ENCODE measurements at places on chromosomes 5 and 9.
A peak's percentile ranks its signal among the peaks of the same experiment; 100 is the strongest.

- peak; percentile 80 for DNase-seq
Measured at GRCh38 chr5:89047571-89047970, 164.6 kb upstream of the MEF2C start.

GRCh38 chr9:1129382-1129781 is 79.2 kb downstream of the DMRT2 start:
- DNase-seq, result no peak

GRCh38 chr5:34550247-34550646 is 105.9 kb upstream of the RAI14 start:
- no peak for DNase-seq

DNA sequence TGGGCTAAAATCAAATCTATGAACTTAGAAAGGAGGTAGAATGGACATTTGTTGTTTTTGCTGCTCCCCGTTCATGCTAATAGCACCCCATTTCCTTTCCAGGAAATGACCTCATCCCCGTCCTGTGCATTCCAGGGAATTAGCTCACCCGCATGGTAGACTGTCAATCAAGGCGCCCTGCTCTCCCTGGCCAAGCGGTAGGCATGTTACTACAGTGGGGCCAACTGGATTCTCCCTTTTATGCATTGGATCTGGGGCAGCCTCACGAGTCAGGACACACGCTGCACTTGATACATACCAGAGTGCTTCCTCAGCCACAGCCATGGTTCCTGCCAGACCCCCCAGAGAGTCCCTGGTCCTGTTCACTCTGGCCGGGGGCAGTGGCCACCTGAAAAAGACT is 111.0 kb upstream of the PTCH1 start:
- DNase-seq, result no peak

GRCh38 chr5:15768936-15769335 is 269.0 kb downstream of the FBXL7 start:
- no peak for DNase-seq

DNA sequence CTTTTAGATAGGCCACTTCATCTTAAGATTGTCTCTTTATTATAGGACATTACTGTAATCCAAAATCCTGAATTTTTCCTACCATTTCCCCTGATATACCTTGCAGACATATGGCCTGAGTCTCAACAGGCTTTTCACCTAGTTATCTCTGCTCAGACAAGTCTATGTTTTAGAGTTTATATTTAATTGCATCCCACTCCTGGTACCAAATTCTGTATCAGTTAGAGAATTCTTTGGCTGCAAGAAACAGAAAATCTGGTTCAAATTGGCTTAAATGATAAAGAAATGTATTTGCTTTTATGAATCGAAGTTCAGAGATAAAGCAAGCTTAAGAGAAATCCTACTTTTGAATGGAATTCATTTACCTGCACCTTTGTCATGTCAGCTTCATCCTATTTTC is 102.2 kb upstream of the OSMR start:
- no peak for DNase-seq

DNA sequence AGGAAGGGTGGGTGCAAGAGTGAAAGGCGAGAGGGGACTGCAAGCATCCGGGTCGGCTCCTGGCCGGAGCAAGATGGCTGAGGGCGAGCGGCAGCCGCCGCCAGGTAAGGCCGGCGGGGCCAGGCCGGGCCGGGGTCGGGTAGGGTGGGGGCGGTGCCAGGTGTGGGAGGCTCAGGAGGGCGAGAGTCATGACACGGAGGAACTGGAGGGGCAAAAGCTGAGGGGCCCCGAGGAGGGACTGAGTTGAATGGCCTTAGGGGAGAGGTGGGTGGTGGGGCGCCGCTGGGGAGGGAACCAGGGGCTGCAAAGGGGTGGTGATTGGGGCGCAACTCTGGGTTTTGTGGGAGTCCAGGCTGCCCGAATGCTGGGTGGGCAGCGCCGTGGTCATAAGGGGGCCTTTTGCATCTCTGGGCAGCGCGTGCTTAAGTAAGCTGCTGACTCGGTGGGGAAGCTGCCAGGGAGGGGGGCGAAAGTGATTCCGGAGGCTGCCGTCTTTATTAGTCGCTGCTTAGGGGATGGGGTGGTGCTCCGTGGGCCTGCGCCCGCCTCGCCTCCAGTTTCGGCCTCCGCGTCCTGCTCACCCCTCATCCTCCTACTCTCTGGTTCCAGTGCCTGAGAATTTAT is 425 bp downstream of the PTPA start:
- DNase-seq, result no peak

- no peak for DNase-seq
Measured at GRCh38 chr5:71873191-71873591, 154.1 kb downstream of the CARTPT start.

- no peak for DNase-seq
Measured at GRCh38 chr5:169637549-169638121, 560 bp downstream of the DOCK2 start.

DNA sequence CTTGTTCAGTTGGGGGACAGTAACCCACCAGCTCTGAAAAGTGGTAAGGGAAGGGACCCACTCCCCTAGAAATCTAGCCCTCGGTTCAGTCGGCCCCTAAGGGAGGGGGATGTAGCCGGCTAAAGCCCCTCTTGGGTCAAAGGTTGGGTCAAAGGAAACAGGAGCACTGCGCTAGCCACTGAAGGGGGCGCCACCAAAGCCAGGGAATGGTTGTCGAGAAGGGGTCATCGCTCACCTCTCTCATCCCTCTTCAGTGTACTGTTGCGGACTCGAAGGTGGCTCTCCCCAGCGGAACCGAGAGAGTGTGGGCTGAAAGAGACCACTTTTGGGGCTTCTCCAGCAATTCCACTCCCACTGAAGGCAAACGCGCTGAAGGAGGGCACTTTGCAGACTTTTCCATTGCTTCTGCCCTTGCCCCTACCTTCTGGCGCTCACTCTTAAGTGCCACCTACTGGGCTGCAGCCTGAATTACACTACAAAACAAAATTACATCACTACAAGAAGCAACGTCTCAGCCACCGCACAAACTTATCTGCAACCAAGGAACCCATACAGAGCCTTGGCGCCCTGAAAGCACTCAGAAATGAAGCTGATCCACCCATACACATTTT is 396.9 kb downstream of the PDE4D start:
- DNase-seq, result no peak

Data from renal cortical epithelial cell (primary cell).